ENCODE measurements at places on chromosomes 6 and 20. TPM values are rescaled to one million over a fixed set of nuclear protein-coding genes. Genes with fewer than 3 reads are reported as not detected.

AP5S1 gene
- total RNA-seq = 11.2 TPM

COL11A2 gene
- 0.59 TPM for total RNA-seq

ARMH2 gene
- not detected for total RNA-seq

RCAN2 gene
- total RNA-seq = 236 TPM

TUBB1 gene
- 0.64 TPM for total RNA-seq

RAET1E gene
- total RNA-seq = not detected

PROKR2 gene
- not detected for total RNA-seq

GRCh38 chr6:4370066-4370465 lies 234.7 kb upstream of the ECI2 start:
- DNase-seq = no peak

- no peak for DNase-seq
Measured at GRCh38 chr6:12333128-12333527, 43.0 kb downstream of the EDN1 start.

- no peak for DNase-seq
Measured at GRCh38 chr6:30510419-30511168, 21.3 kb downstream of the HLA-E start.

DNA sequence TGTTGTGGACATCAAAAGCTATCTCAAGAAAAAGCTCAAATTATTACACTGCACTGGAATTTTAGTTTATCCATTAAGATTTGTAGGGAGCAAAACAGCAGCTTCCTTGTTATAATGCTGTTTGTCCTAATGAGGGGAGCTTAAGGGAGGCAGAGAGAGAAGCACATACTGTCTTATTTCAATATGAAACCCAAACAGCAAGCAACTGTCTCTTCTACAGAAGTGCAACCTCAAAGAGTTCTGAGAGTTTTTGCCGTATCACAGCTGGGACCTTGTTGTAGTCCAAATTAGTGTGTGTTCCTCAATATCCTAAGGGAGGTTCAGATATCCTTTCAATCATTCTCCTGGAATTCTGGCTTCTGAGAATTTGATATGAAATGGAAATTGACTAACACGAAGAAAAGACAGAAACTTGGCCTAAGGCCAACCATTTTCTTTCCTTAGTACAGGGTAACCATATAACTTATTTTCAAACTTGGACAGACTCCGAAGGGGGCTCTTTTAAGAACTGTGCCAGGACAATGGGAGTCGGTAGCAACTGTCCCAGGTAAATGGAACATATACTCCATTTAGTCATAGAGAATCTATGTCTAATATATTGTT lies 149.3 kb upstream of the CCN2 start:
- DNase-seq = no peak

DNA sequence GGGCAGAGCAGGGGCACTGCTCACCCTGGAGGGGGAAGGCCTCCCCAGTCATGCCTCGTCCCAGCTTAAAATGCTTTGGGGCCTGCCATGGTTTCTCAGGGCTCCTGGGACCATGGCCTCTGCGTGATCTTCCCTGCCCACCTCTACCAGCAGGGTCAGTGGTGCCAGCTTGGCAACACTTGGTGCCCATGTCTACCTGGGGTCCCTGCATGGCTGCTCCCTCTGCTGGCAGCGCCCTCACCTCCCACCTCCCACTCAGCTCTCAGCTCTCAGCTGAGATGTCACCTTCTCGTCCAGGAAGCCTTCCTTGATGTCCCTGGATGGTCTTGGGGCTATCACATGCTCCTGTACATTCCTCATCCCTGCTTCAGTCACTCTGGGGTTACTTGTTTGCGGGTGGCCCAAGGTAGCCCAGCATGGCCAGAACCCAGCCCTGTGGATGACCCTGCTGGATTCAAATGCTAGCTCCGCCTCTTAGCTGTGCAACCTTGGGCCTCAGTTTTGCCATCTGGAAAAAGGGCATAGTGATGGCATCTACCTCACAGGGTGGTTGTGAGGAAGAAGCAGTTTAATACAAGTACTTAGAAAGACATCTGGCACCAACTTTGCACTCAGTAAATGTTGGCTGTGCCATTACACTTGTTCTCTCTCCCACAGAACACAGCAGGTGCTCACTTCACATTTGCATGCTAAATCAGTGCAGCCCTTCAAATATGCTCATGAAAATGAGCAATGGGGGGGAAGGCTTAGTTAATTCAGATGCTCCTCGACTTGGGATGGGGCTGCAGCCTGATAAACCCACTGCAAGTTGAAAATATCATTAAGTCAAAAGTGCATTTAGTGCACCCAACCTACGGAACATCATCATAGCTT lies 53.5 kb upstream of the PTPN1 start:
- no peak for DNase-seq

DNA sequence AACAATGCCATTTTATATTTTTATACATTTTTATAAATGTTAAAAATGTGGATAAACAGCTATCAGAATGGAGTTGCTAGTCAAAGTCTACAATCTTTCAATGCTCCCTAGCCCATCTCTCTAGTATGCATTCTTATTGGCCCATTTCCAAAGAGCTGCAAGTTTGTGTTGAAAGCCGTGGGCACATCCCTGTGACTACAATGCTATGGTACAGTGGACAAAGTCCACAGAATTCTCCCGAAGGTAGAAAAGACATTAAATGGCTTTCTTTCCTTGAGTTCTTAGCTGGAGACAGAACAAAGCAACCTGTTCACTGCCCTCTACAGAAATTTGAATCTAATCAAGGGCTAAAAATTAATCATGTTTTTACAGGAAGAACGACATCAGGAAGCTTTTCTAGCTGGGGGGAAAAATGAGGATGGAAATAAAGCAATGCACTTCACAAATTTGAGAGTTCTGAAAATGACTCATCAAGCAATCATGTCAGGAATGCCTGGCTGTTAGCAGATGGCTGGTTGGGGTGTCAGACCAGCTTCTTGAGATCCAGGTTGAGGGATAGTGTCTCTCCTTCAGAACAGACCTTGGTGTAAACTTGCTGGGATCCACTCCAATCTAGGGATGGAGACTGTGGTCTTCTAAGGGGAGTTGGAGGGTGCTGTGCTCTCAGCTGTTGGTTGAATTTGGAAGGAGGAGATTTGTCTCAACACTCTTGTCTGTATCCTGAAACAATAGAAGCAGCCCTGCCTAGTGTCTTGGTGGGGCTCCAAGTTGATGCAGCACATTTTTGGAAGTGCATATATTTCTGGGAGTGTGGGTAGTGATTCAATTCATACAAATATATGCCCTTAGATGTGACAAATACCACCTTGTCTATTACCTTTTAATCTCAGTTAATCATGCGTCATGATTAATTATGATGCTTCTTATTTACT lies 143.4 kb upstream of the PHACTR1 start:
- no peak for DNase-seq

- no peak for DNase-seq
Measured at GRCh38 chr20:44810391-44811149, at the start of gene RIMS4. RIMS4 (minus strand) TSS chr20:44810546; CDS start chr20:44810271, 275 bp downstream.

DNA sequence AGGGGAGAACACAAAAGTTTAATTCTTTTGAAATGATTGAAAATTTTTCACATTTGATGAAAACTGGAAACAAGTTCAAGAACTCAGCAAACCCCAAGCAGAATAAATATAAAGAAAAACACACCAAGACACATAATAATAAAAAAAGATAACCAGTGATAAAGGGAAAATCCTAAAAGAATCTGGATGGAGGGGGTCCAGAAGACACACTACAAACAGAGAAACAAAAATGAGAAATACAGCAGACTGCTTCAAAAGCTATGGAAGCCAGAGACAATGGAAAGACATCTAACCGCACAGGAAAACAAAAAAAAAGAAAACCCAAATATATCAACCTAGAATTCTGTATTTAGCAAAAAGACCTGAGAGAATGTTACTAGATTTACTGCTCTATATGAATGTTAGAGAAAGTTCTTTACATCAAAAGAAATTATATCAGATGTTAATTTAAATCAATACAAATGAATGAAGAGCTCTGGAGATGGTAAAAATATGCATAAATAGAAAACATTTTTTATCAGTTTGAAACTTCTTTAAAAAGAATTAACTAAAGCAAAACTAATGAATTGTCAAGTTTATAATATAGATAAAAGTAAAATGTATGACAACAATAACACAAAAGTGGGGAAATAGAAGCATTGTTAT lies 310.7 kb upstream of the PREP start:
- no peak for DNase-seq

DNA sequence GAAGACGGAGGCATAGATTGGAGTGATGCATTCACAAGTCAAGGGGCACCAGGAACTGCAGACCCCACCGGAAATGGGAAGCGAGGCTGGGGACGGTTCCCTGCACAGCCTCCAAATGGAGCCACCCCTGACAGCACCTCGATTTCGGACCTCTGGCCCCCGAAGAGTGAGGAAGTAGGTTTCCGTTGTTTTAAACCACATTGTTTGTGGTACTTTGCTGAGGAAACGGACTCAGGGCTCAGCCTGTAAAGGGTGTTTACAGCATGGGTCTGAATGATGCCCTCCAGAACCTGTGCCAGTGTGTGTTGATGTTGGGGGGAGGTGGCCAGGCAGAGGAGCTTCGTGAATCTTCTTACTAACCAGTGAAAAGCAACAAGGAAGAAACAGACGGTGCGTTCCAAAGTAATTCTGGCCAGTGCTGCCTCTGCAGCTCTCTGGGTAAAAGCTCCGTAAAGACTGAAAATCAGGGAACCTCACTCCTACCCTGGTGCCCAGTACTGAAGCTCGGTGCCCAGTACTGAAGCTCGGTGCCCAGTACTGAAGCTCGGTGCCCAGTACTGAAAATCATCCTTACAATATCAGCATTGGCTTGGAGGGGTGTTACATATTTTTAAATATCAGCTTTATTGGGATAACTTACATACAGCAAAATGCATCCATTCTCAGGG lies 30.1 kb upstream of the CCR6 start:
- no peak for DNase-seq

GRCh38 chr6:5667737-5668136 lies 339.0 kb downstream of the NRN1 start:
- no peak for DNase-seq

DNA sequence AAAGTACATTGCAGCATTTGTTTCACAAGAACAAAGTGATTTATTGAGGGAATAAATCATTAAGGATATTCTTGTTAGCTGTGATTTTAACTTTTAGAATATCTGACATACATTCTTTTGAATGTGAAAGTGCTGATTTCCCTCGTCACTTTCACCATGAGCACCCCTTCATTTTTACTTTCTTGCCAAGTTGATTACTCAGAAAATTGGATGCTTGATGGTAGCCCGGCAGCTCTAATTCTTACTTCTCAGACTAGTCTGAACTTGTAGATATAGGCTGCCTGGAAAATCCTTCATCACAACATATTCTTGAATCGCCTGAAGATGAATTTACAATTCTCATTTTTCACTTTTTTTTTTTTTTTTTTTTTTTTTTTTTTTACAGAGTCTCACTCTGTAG lies 147.1 kb upstream of the SMLR1 start:
- DNase-seq = no peak

GRCh38 chr6:155444120-155444917 lies 11.3 kb downstream of the NOX3 start:
- DNase-seq = no peak

- no peak for DNase-seq
Measured at GRCh38 chr6:37877373-37878149, 58.0 kb downstream of the ZFAND3 start.

DNA sequence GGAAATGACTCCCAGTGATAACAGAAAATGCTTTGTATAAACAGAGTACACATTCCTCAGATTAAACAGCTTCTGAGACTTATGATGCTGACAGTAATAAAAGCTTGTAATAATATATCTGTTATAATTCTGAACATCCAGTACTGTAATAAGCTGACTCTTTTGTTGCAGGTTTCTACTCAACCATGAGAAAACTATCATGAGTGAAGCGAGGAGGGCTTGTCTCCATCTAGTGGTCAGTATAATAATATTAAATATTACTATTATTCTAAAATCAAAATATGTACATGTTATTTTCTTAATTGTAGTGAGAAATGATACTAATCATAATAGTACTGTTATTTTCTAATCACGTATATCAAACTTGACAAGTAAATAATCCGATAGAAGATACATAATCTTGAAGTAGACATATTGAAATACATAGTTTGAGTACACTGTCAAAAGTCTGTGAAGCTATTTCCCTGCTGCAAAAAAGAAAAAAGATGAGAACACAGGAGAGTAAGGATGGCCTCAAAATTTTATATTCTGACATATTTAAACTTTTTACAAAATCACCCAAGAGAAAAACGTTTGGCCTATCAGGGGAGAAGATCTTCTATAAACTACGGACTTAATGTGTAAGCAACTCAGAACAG lies 183.1 kb downstream of the MOXD1 start:
- no peak for DNase-seq

DNA sequence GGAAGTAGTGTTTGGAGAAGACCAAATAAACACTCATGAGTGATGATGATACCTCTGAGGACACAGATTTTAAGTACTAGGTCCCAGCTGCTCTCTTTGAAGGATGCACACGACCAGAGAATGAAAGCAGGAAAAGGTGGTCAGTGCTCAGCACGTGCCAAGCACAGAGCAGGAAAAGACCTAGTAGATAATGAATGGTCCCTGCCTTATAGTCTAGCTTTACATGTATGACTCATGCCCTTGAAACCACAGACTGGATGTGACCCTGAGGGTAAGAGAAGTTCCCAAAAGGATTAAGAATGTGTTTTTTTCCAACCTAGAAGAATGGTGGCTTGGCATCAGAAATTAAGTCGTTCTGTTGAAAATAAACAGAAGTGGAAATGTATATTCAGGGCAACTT lies 2.8 kb upstream of the MC3R start:
- no peak for DNase-seq

DNA sequence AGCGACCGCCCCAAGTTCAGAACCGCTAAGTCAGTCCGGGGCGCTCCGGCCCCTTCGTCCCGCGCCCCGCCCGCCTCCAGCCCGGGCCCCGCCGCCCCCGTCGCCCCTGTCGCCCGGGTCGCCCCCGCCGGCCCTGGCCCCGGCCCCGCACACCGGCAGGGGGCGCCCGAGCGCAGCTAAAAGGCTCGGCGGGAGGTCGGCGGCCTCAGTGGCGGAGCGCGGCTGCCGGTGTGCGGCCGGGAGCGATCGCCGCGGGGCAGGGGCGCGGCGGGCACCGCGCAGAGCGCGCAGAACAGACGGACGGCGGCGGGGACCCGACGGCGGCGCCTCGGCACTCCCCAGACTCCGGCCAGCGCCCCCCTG lies at the start of gene FNDC1:
Gene FNDC1, plus strand, starts transcription at position 208 of the 363 bp plus-strand sequence. CDS start 197 bp downstream, outside the sequence.
- no peak for DNase-seq

GRCh38 chr6:71463061-71463460 lies 174.4 kb downstream of the OGFRL1 start:
- no peak for DNase-seq

All from heart left ventricle (tissue), 16 donors.